ENCODE measurements at places on chromosomes 1 and 21.

- H3K4me3 ChIP-seq = no peak overlapping the region
- H3K27ac ChIP-seq = no peak overlapping the region
- no peaks in the 10 kb centered on the region for H3K4me1 ChIP-seq
- no peak for DNase-seq
- H3K36me3 ChIP-seq = no peaks in the 10 kb centered on the region
Measured at GRCh38 chr1:233269656-233270055, 25.9 kb downstream of the PCNX2 start.

DNA sequence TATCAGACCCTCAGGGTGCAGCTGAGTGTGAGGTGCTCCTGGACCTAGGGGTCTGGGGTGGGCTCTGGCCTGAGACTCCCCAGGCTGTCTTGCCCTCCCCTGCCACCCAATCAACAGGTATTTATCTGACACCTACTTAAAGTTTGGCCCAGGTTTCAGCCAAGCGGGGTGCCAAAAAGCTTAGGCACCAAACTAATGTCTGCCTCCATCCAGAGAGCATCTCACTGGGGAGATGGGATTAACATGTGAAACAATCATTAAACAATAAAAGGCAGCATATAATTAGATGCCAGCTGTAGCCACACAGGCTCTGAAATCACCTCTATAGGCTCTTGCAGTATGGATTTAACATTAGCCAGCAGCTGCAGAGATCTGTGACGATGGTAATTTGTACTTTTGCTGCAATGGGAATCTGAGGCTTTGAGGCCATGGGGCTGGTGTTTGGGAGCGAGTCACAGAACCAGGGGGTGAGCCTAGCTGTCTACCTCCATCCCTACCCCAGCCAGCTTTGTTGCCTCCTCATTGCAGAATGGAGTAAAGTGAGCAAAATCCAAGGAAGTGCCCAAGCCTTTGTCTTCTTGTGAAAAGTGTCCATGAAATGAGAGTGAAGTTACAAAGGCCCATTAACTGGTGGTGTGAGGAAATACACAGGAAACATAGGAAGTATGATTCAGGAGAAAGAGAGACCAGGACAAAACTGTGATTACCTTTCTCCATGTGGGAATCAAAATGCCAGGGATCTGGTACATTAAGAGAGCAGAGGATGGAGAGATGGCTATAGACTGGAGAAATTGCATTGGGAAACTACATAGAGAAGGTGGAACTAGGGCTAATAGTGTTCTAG, 36.1 kb downstream of the EIF2D start:
- H3K27me3 ChIP-seq = no peaks in the 10 kb centered on the region
- H3K4me1 ChIP-seq = peaks cover 29% of the 10 kb centered on the region
- peak overlapping the region; percentile 54 for H3K27ac ChIP-seq
- H3K4me3 ChIP-seq = no peak overlapping the region
- DNase-seq = no peak

DNA sequence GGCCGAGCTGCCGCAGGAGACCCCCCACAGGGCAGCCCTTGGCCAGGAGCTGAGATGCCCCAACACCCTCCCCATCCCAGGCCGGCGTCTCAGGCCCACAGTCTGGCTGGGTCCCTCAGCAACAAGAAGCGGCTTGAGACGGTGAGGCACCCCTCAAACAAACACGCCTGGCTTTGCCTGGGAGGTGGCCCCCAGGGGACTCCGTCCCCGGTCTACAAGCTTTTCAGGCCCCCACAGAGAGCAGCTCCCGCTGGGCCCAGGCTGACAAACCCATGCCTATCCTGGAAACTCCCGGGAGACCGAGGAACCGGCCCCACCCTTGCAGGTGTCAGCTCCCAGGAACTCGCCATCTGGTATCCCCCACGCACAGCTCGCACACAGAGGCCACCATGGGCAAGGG, 67.0 kb downstream of the ARHGEF16 start:
- no peaks in the 10 kb centered on the region for H3K4me1 ChIP-seq
- H3K36me3 ChIP-seq = no peaks in the 10 kb centered on the region

GRCh38 chr1:68144856-68145255, 87.5 kb downstream of the WLS start:
- no peak overlapping the region for H3K4me3 ChIP-seq
- no peak for DNase-seq
- peaks cover 9% of the 10 kb centered on the region for H3K27me3 ChIP-seq
- no peaks in the 10 kb centered on the region for H3K36me3 ChIP-seq

DNA sequence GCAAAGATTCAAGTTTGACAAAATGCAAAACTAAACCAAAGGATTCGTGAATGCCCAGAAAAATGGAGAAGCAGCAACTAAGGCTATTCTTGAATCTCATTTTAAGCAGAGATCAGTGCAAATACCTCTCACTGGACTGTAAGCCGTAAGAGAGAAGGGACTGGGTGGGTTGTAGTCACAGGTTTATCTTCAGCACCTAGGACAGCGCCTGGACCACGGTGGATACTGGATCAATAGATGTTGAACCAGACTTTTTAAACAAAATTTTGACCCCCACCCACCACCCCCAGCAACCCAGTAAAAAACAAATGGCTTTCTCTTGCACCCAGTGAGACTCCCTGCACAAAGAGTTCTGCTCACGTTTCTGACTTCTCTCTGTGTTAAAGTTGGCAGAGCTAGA, 347.1 kb downstream of the AJAP1 start:
- no peak overlapping the region for H3K27ac ChIP-seq
- no peak overlapping the region for H3K4me3 ChIP-seq
- no peaks in the 10 kb centered on the region for H3K27me3 ChIP-seq
- no peaks in the 10 kb centered on the region for H3K36me3 ChIP-seq
- no peaks in the 10 kb centered on the region for H3K4me1 ChIP-seq
- DNase-seq = peak; percentile 39

GRCh38 chr1:156098784-156099183, 15.7 kb upstream of the LMNA start:
- H3K4me1 ChIP-seq = no peaks in the 10 kb centered on the region
- H3K27ac ChIP-seq = no peak overlapping the region
- H3K36me3 ChIP-seq = no peaks in the 10 kb centered on the region
- H3K4me3 ChIP-seq = no peak overlapping the region

DNA sequence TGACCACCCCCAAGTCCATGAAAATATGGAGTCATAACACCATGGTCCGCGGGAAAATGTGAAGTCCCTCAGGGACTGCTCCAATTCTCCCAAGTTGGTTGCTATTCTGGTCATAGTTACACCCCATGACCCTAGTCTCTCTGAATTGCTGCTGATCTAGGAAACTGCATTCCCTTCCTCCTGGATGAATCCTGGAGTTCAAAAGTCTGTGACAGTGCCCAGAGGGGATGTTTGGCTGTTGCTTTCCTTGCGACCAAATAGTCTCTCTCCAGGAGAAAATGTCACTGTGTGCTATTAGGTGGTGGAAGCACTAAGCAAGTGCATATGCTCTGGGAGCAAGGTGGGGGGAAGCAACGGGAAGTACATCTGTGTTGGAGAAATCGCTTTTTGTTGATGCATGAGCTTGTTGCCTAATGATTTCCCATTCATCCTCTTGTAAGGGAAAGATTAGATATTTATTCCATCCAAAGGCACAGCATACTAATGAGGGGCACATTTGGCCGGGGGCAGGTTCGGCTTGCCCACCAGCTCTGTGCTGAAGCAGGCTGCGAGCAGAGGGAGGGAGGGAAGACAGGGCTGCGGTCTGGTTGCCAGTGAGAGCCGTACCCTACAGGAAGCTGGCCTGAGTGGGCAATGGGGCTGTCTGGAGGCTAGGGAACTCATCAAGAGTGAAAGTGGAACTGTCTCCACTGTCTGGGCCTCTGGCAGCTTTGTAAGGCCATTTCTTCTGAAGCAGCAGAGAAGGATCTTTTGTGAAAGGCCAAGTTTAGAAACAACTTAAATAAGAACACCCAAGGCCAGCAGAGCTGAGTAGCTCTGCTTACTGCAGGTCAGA, 27.2 kb downstream of the SYT6 start:
- H3K27me3 ChIP-seq = no peaks in the 10 kb centered on the region
- DNase-seq = no peak
- no peak overlapping the region for H3K4me3 ChIP-seq
- H3K36me3 ChIP-seq = no peaks in the 10 kb centered on the region
- no peaks in the 10 kb centered on the region for H3K4me1 ChIP-seq

- no peak overlapping the region for H3K27ac ChIP-seq
- DNase-seq = no peak
- H3K4me3 ChIP-seq = no peak overlapping the region
- H3K36me3 ChIP-seq = no peaks in the 10 kb centered on the region
- peaks cover 4% of the 10 kb centered on the region for H3K4me1 ChIP-seq
- peaks cover 15% of the 10 kb centered on the region for H3K27me3 ChIP-seq
Measured at GRCh38 chr1:205258261-205258691, 30.5 kb downstream of the TMCC2 start.

- DNase-seq = no peak
- H3K4me1 ChIP-seq = peaks cover 37% of the 10 kb centered on the region
- peak overlapping the region; percentile 31 for H3K4me3 ChIP-seq
Measured at GRCh38 chr1:42845866-42846256, 552 bp upstream of the ZNF691 start.

GRCh38 chr1:8211883-8212579, 105.9 kb upstream of the SLC45A1 start:
- no peaks in the 10 kb centered on the region for H3K4me1 ChIP-seq
- H3K4me3 ChIP-seq = no peak overlapping the region
- peaks cover 2% of the 10 kb centered on the region for H3K27me3 ChIP-seq
- DNase-seq = peak; percentile 11
- H3K36me3 ChIP-seq = no peaks in the 10 kb centered on the region
- H3K27ac ChIP-seq = no peak overlapping the region

DNA sequence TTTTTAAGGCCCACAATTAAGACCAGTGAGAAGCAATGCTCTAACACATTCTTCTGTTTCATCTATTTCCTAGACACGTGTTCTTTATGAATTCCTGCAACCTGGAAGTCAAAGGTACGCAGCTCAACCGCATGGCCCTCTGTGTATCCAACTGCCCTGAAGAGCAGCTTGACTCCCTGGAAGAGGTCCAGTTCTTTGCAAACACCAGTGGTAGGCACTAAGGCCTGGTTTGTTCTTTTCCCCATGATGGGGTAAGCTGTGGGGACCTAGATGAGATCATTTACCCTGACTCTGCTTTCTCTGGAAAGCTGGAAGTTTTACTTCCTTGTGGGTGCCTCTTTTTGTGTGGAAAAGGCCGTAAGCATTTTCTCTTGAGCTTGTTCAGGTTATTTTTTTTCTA, 7.3 kb downstream of the SLC44A3 start:
- no peak overlapping the region for H3K4me3 ChIP-seq
- H3K36me3 ChIP-seq = no peaks in the 10 kb centered on the region
- H3K27me3 ChIP-seq = peaks cover 7% of the 10 kb centered on the region
- no peaks in the 10 kb centered on the region for H3K4me1 ChIP-seq

- H3K27me3 ChIP-seq = no peaks in the 10 kb centered on the region
- H3K4me3 ChIP-seq = no peak overlapping the region
- no peak for DNase-seq
Measured at GRCh38 chr1:93617670-93618499, 63.8 kb downstream of the BCAR3 start.

- H3K27me3 ChIP-seq = no peaks in the 10 kb centered on the region
- no peak for DNase-seq
- no peak overlapping the region for H3K27ac ChIP-seq
- H3K4me3 ChIP-seq = no peak overlapping the region
Measured at GRCh38 chr1:7389201-7389905, 381.7 kb upstream of the VAMP3 start.

DNA sequence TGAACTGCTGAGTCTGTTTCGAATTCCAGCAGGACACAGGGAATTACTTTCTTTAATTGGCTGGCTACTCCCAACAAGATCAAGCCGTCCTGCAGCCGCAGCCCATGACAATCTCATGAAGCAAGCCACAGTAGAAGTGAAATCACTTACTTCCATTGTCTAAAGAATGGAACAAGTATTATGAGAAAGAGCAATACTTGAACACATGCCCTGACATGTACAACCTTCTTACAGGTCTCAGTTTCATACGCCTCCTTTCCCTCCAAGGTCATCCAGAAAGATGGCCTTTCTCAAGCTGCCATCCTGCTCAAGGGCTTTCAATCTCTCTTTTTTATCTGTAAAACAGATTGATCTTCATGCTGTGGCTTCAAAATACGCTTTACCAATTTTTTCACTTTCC, 85.1 kb downstream of the PCSK9 start:
- no peak overlapping the region for H3K27ac ChIP-seq
- H3K4me3 ChIP-seq = no peak overlapping the region
- H3K27me3 ChIP-seq = no peaks in the 10 kb centered on the region
- H3K36me3 ChIP-seq = peaks cover 90% of the 10 kb centered on the region

DNA sequence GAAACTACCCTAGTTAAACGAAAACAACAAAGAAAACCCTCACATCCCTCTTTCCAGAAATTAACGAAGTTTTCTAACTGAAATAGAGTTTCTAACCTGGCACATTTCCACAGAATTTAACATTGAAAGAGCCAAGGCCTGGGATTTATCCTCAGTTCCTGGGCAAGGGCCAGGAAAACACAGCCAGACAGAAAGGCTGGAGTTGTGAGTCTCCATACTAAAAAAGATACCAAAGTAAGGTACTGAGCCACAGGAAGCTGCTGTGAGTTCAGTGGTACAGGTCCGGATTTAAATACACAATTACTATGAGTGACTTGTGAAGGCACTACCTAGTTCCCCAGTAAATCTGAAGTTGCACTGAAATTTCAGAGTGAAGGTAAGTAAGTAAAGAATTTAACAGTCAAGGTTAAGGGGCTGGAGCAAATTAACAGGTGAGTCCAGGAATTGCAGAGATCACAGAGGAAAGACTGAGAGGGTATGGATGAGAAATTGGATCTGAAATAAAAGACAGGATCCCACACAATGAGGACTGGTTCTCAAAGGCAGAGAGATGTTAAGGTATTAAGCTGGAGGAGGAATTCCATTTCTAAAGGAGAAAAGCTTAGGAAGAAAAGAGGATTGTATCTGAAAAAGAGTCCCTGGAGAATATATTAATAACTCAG, 905 bp downstream of the LIX1L start:
- peak overlapping the region; percentile 89 for H3K27ac ChIP-seq
- peaks cover 15% of the 10 kb centered on the region for H3K36me3 ChIP-seq

- no peaks in the 10 kb centered on the region for H3K27me3 ChIP-seq
- H3K27ac ChIP-seq = no peak overlapping the region
- H3K4me1 ChIP-seq = 0 out of 2 replicates have a peak, but pooled peaks cover 3% of the 10 kb centered on the region
- no peaks in the 10 kb centered on the region for H3K36me3 ChIP-seq
- DNase-seq = no peak
Measured at GRCh38 chr1:27858949-27859576, 13.3 kb upstream of the THEMIS2 start.

DNA sequence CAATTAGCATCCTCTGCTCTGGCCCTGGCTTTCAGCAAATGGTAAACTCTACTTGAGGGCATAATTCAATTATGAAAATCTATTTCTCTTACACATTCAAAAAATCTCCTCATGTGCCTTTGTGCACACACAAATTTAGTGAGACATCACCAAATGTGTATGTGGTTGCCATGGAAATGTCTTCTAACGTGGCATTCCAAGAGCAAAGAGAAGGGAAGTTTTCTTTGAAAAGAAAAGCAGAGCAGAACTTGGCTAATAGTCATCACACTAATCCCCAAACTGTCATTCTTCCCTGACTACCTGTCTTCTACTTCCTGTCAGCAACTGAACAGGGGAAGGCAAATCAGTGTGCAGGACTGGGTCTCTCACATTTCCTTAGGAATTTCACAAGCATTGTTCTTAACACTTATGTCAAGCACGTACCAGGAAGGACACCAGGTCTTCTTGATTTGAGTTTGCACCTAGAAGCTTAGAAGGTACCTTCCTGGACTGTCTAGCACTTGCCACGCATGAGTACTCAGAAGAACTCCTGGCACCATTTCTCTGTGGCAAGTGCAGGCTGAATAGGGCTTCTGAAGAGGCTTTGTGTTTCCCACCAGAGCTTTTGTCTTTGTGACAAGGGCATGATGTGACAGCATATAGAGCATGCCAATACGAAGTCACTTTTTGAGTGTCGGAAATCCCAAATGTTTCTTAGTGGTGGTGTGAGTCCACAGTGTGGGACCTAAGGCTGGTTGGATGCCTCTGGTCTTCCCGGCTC, 32.3 kb downstream of the MAN1C1 start:
- no peak overlapping the region for H3K27ac ChIP-seq
- no peak for DNase-seq
- H3K4me1 ChIP-seq = no peaks in the 10 kb centered on the region
- no peak overlapping the region for H3K4me3 ChIP-seq
- H3K27me3 ChIP-seq = peaks cover 42% of the 10 kb centered on the region
